ENCODE measurements at places on chromosomes 4 and X.

DNA sequence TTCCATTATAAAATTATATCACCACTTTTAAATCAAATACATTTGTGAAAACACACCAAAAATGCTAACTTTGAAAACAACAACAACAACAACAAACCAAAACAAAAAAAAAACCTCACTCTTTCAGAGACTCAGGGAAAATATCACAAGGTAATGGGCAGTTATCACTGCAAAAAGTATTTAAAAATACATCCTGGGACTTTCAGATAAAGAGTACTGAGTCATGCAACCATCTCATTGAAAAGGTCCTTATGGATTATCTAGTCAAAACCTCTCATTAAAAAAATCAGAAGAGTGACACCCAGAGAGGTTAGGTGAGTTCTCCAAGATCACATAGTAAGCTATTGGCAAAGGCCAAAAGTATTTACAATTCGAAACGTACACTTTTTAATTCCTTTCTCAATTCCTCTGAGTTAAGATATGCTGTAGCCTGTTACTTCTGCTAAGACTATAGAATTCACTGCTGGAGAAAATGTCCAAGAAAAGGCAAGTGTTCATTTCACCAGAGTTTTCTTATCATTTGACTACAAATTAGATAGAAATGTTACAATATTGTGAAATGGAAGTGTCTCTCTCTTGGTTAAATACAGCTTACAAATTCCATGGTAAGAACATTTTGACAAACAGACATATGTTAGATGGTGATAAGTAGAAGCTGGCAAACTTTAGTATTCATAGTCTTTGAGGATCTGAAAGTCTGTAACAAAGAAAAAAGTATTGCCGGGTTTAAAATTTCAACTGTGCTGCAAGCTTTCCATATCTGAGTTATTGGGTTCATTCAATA lies 9.3 kb downstream of the STX18 start:
- DNase-seq = no peak

- DNase-seq = no peak
Measured at GRCh38 chr4:52606726-52607125, 52.4 kb downstream of the USP46 start.

DNA sequence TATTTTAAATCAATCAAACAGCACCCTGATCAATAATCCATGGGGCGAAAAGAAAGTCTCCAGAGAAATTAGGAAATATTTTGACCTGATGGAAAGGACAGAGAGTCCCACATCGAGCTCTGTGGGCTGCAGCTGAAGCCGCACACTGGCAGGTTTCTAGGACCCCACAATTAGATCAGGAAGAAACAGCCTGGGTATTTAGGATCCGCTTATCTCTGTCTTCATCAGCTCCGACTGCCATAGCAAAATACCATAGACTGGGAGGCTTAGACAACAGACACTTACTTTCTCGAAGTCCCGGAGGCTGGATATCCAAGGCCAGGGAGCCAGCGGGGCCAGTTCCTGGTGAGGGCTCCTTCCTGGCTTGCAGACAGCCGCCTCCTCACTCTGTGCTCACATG lies 36.4 kb downstream of the CCNQ start:
- no peak for DNase-seq

- DNase-seq = no peak
Measured at GRCh38 chrX:25726539-25726938, 411.6 kb upstream of the MAGEB18 start.

- no peak for DNase-seq
Measured at GRCh38 chr4:158538176-158538575, 16.5 kb downstream of the RXFP1 start.

- no peak for DNase-seq
Measured at GRCh38 chr4:128721896-128722295, 87.6 kb upstream of the JADE1 start.

DNA sequence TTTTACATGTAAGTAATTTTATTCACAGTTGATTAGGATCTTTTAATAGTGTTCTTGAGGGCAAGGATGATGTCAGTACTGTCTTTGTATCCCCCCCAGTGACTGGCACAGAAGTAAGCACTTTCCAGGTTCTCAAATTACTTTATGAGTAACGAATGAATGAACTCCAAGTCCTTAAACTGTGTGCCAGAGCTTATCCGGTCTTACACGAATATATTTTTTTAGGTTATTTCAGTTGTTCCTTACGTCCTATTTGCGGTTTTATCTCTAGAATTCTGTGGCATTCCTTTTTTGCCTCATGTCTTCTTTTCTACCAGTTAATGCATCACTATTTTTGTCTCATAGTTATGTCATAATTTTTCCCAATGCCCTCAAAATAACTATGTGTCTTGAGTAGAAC lies 106.9 kb upstream of the MID1IP1 start:
- DNase-seq = no peak

DNA sequence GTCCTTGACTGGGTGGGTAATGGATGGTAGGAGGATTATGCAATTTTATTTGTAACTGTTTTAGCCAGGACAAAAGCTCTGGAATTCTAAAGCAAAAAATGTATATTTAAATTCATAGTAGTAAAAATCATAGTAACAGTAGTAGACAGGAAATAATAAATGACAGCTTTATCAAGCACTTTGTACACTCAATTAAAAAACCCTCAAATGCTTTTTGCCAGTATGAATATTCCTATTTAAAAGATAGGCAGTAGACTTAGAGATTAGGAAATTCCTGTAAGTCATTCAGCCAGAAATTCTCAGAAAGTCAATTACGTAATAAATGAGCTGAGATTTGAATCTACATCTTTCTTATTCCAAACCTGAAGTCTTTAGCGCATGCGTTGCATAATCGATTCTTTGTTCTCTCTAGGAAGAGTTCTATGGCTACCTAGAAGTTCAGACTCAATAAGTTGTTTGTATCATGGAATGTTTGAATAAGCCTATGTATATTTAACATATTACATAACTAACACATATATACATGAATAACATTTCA lies 2.5 kb downstream of the AADAT start:
- no peak for DNase-seq

DNA sequence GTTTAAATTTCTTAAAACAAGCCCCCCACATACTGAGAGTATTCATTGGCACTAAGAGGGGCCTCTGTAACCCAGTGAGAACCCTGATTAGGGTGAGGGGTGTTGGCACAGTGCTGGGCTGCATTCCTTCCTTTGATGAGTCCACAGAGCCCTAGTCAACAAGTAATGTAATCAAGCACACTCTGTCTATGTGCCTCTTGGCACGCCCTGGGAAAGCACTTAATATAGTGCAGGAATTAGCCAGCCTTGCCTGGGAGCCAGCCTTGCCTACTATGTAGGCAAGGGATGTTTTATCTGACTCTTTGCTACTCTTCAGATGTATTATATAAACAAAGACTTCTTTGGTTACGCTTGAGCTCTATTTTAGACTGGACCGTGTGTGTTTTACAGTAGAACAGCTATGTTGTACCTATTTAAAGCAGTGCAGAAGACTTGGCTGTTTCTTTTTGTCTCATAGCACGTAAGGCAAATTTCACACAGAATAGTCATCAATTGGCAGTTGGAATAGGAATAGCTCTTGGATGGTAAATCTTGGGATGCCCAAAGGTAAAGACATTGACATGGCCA lies 64.3 kb downstream of the FRAS1 start:
- DNase-seq = no peak

- DNase-seq = no peak
Measured at GRCh38 chr4:5424211-5424610, 284.1 kb downstream of the EVC2 start.

- DNase-seq = peak; percentile 4
Measured at GRCh38 chrX:152926279-152926678, 28.4 kb downstream of the ZNF185 start.

DNA sequence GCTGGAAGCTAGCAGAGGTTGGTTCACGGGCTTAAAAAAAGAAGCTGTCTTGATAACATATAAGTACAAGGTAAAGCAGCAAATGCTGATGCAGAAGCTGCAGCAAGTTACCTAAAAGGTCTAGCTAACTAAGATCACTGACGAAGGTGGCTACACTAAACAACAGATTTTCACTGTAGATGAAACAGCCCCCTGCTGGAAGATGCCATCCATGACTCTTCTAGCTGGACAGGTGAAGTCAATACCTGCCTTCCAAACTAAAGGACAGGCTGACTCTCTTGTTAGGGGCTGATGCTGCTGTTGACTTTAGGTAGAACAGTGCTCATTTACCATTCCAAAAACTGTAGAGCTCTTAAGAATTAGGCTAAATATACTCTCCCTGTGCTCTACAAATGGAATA lies 99.5 kb downstream of the FBXW7 start:
- DNase-seq = no peak

- DNase-seq = no peak
Measured at GRCh38 chr4:148270630-148271029, 171.6 kb downstream of the NR3C2 start.

DNA sequence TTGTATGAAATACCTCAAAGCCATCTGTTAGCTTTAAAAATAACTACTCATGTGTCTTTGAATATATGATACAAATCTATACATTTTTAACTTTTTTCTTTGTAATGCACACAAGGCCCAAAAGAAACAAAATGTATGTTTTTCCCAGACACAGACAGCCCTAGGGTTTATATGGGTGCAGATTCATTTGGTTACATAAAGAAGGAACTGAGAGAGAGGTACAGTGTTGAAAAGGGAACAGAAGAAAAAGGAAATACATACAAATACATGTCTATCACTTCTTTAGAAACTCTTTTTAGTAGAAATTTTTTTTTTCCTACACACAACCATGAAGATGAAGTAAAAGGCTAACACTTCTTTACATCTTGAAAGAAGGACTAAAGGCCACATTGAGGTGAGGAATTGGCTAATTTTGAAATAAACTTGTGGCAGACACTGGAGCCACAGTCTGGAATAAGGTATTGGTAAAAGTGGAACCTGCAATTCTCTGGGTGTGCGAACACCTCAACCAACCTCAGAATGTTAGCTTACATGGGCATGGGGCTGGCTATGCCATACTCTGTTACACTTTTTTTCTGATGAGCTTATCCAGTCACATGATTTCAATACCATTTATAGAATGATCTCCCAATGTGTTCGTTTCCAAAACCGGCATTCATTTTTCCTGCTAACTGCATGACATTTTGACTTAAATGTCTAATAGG lies 67.9 kb downstream of the FAM47C start:
- DNase-seq = no peak

GRCh38 chr4:5712517-5712916 lies 1.5 kb downstream of the EVC start:
- no peak for DNase-seq

DNA sequence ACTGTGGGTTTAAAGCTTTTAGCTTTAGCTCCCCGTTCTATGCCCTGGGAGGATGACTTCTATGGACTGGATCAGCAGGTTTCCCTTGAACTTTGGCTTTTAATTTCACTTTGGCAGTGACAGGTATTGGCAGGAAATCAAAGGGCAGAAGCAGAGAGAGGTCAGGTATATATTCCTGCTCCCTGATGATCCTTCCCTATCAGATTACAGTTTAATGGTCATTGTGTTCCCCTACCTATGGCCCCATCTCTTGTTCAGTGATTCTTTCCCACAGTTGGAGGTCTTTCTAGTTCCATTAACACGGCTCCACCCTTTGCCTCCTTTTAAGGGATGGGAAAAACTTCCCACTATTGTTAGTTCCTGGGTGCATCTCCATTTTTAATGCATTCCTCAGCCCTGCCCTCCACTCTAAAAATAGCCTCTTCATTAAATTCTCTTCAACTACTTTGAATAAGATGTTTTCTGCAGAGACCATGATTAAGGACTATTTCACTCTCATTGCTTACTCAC lies 107.8 kb upstream of the TMEM47 start:
- DNase-seq = no peak

DNA sequence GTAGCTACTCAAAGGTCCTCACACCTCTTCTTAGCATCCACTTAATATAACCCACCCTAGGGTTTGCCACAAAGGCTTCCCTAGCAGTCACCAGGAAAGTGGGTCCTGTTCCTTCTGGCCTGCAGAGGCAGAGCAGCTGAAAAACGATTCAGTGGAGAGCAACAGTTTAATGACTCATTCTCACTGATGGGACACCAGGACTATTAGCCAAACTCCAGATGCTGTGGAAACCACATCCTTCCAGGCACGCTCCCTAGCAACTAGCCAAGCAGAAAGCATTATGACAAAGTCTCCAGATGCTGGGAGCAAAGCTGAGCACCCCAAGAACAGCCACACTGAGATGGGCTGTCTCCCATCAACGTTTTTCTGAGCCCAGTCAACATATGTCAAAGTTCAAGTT lies 30.3 kb upstream of the UTP14A start:
- DNase-seq = no peak

DNA sequence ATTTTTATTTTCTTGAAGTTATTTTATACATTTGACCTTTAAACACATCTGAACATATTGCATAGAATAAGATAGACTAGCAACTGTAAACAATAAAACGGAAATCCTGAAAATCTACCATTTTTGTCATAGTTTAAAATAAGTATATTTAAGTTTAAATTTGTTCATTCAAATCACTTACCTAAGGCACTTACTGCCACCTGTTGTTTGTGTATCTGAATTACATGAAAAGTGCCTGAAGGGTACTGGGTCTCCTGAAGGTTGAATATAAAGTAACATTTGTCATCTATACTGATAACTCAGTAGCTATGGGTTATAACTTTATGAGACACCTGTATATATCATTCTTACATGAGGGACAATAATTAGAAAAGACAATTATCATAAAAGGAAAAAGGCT lies 38.6 kb downstream of the TRPC5 start:
- DNase-seq = no peak

All from NCI-H1930 (cell line).